ENCODE measurements at places on chromosomes 3 and 15.

DNA sequence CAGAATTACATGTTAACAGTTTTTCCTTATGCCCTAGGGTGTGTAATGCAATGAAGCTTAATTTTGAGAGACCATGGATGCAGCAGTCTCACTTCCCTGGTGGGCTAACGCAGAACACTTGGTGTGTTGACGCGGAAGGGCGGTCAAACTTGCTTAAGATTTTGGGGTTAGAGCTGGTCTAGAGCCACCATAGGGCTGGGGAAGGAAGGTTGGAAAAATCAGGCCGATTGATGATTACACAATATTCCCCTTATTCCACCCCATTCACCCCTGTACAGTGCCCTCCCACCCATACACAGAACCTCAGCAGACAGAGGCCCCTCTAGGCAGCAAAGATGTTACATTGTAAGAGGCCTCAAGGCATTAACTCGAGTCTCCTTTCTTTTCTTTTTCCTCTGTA lies 24.3 kb downstream of the VGLL4 start:
- no peak for DNase-seq

DNA sequence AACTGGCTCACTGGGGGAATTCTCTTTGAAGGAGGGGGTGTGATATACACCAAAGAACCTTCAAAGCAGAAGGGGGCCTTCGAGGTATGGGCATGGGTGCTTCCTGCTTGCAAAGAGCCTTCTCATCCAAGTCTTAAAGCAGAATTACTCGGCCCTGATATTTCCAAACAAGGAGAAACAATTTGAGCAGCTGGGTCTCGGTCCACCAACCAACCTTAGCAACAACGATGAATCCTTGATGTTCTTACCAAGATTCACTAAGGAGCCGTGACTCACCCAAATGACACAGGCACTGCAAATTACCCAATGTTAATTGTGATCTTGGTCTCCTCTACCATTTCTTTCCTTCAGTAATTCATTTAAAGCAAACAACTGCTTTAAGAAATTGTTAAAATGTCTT lies 7.7 kb downstream of the HOMER2 start:
- no peak for DNase-seq

DNA sequence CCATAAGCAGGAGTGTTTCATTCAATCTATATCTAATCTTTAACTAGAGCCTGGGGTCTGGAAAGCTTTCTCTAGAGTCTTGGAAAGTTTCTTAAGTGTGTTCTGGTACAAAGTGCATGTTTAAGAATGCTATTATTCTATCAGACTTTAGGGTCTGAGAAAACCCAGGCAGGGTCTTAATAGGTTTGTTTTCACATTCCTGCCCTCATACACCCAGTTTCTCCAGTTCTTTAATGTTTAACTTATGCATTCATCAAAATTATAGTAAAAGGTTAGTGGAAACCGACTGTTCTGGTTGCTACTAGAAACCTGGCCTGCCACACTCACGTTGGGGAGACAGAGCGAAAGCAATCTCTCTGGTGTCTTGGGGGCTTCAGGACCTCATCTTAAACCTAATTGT lies 102.9 kb upstream of the WDR72 start:
- no peak for DNase-seq

DNA sequence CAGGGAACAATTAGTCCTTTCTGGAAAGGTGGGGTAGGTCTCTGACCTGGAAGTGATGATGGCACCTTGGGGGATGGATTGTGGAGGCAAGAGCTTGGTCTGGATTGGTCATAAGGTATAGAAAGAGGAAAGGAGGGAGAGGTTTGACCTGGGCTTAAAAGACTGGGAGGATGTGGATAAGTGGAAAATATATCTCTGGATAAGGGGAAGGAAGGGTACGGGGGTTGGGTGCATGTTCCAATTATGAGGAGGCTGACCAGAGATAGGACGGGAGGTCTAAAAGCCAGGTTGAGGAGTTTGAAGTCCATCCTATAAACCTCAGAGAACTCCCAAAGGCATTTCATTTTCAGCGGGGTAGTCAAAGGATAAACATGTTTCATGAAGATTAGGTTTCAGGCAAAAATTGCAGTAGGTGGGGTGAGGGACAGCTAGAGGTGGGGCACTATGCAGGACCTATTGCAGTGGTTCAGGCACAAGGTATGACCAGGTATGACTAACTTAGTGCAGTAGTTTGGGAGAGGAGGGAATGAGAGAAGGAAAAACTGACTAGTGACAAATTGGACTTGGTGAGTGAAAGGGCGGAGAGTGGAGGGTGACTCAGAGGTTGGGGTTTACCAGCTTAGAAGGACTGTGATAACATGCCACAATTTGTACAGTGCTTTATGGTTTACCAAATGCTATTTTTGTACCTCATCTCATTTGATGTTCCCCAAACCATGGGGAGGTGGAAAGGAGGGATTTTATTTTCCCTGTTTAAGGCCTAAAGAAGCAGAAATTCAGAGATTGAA lies 10.7 kb downstream of the PDE8A start:
- DNase-seq = no peak

DNA sequence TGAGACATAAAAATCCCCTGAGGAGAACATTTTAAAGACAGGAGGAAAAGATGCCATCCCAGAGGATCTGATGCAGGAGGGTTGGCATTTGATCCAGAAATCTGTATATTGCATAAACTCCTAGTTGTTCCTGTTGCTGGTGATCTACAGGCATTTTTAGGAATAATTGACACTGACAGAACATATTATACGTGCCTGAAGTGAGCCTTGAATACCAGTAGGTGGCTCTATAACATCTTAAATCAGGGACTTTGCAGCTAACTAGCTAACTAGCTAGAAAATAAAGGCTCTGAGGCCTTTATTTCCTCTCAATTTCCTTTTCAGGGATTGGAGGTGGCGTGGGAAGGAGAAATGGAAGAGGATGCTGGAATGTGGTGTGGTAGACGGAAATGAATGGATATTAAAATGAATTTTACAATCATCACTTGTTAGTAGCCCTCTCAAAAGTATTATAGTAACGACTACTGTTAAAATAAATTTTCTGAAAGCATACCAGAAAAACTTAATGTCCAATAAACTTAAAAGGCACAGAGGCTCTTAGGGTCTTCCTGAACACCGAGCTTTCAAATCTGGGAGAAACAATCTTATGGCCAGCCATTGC lies 73.8 kb upstream of the ZBED2 start:
- no peak for DNase-seq
